ENCODE measurements at places on chromosomes 12 and 14.

DNA sequence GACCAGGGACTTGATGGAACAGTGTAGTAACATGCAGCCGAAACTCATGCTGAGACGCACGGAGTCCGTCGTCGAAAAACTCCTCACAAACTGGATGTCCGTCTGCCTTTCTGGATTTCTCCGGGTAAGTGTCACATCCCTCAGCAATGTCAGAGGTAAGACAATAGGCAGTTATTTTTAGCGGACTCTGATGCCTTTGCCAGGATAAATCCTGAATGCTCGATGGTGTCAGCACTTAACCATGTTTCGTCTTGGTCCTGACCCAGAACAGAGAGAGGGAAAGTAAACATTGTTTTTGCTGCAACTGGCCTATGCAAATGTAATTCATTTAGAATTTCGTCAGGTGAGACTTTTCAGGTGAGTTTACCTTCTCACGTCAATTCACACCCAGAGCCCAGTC is 112.3 kb downstream of the PLXNC1 start:
- no peak for DNase-seq

DNA sequence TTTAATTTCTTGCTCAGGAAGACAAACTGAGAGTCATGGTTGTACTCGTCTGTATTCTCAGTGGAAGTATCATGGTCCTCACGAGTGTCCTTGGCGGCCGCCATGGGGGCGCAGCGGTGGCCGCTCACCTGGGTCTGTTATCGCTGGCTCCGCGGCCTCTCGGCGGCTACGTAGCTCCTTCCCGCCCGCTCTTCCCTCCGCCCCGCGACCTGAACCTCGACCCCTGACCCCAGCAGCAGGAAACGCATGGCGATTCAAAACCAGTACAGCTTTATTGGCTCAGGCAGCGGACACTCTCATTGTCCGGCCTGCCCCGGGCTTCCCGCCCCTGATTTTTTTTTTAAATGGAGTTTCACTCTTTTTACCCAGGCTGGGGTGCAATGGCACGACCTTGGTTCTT is 80.8 kb downstream of the E2F7 start:
- no peak for DNase-seq

GRCh38 chr12:75568801-75569200 is 57.4 kb upstream of the KRR1 start:
- no peak for DNase-seq

- DNase-seq, result no peak
These were observed at the start of gene LRRC43 for GRCh38 chr12:122182887-122183587. TSS of gene LRRC43 (plus strand) at chr12:122183123. CDS start at chr12:122183145, 22 bp downstream.

DNA sequence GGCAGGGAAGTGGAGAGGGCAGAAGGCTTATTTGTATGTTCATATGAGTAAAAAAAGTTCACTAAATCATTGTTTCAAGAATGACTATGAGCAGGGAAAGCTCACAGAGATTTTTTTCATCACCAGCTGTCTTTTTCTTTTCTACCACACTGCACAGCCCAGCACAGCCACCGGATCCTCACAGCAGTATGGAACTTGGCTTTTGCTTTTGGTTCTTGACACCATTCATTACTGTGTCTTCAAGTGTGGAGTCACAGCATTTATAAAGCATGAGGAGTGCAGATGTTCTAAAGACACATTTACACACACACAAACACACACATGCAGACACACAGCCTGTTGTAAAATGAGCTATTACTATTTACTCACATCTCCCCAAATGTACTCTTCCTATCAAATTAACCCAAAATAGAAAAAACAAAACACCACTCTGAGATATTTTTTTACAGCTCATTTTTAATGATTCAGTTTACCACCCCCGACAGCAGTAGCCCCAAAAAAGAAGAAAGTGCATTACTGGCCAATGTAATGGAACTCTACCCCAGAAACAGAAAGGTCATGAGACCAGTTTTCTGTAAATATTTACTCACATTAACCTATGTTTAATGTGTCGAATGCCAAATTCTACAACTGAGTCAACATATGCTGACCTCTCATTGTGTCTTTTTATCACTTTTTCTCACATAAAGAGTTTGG is 60.5 kb downstream of the BTG1 start:
- no peak for DNase-seq

DNA sequence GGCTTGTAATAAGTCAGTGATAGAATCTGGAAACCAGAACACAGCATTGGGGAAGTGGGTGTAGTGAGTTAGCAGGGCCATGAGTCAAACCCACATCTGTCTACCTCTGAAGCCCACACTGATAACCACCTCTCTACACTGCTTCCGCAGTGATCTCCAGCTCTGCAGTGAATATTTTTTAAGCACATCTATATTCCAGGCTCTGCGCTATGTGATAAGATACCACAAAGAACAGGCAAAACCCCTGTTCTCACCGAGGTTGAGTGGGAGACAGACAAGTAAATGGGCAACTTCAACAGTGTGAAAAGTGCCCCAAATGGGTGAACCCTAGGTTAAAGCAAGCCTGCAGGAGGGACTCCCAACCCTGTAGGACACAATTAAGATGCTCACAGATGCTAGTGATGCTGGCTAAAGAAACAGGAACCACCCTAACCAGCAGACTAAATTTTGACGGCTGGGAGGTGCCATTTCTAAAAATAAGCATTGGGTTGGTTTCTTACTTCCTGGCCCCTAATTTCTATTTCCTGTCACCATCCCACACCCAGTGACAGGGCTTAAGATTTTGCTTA is 375.0 kb downstream of the DPF3 start:
- DNase-seq, result no peak

GRCh38 chr12:106048676-106049075 is 90.1 kb downstream of the NUAK1 start:
- DNase-seq, result no peak

- DNase-seq, result no peak
These were observed 31.5 kb downstream of the MEG3 start for GRCh38 chr14:100857233-100857922.

DNA sequence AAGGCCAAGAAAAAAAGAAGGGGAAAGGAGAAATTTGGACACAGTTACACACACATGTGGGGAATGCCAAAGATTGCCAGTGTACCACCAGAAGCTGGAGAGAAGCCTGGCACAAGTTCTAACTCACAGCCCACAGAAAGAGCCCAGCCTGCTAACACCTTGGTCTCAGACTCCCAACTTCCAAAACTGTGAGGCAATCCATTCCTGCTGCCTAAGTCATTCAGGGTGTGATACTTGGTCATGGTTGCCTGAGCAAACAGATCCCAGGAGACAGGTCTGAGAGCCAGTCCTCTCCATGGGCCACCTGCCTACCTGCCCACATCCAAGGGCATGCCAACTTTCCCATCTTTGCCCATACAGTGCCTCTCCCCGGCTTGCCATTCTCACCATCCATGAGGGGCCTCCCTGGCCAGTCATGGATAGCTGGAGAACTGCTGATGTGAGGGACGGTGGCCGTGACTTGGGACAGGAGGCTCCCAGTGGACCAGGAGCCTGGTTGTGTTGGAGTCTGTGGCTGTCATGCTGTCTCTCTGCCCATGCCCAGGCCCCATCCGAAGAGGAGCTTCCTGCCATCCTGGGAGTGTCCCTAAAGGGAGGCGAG is 198.0 kb upstream of the RTL1 start:
- DNase-seq, result no peak

- no peak for DNase-seq
These were observed 5.8 kb upstream of the PPP2R5C start for GRCh38 chr14:101755591-101756324.

GRCh38 chr12:46210873-46211439 is 57.9 kb downstream of the SLC38A1 start:
- no peak for DNase-seq

GRCh38 chr12:5912437-5913334 is 32.4 kb downstream of the ANO2 start:
- DNase-seq, result no peak

GRCh38 chr12:47965581-47965980 is 2.2 kb downstream of the TMEM106C start:
- DNase-seq, result no peak

GRCh38 chr12:100573292-100574186 is at the start of gene GAS2L3:
TSS of gene GAS2L3 (plus strand) at chr12:100573684. CDS start at chr12:100594905, 21,221 bp downstream.
- peak; percentile 6 for DNase-seq

GRCh38 chr14:58146399-58146798 is 5.6 kb downstream of the ARMH4 start:
- DNase-seq, result no peak

GRCh38 chr14:64885559-64885958 is 5.9 kb upstream of the SPTB start:
- no peak for DNase-seq

Data from activated CD4-positive, CD25-positive, alpha-beta regulatory T cell (primary cell).